CD4-positive, alpha-beta T cell treated with Interferon alpha-2 for 1 hour (primary cell): ENCODE measurements at places on chromosomes 6 and 20.

- no peak for DNase-seq
Observed at GRCh38 chr6:139778688-139779087, 404.2 kb upstream of the CITED2 start.

GRCh38 chr20:24617757-24618450, 148.5 kb downstream of the SYNDIG1 start:
- DNase-seq, result no peak

DNA sequence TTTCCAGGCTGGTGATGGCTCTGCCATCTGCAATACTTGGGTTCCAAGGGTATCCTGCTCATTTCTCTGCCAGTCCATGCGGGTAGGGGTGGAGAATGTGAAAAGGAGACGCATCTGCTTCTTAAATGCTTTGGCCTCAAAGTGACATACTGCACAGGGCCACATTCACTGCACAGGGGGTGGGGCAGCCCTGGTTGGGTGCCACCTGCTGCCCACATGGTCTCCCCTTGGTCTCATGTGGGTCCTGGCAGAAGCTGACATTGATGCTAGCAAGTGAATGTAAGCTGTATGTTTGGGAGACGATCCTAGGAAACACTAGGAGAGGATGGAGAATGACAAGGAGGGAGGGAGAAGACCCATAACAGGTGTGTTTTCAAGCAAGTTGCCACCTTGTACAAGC, 140.9 kb downstream of the EDN3 start:
- DNase-seq, result no peak

GRCh38 chr6:22596011-22596410, 26.6 kb downstream of the HDGFL1 start:
- no peak for DNase-seq

- DNase-seq, result no peak
Observed at GRCh38 chr20:16194617-16195360, 378.5 kb downstream of the KIF16B start.

- no peak for DNase-seq
Observed at GRCh38 chr20:58017231-58017969, 211.1 kb downstream of the ANKRD60 start.

GRCh38 chr6:166626177-166627032, 646 bp downstream of the RPS6KA2 start:
- peak; percentile 23 for DNase-seq
